ENCODE measurements at places on chromosomes 2 and 18.

- DNase-seq: no peak
These were observed 253.2 kb downstream of the GLI2 start for GRCh38 chr2:120988700-120989511.

DNA sequence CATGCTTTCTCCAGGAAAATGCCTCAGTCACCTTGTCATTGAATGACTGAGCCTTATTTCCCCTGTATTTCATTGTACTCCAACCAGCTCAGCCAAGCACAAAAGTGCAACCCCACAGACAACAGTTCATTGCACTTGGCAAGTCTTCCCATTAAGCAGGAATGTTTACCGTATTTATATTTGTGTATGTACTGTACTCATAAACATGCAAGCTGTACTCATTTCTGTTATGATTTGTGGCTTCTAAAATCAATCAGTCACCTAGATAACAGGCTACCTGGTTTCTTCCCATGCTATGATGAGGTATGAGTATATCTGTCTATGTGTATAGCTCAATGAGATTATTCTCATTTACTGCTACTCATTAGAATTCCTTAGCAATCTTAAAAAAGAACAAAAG is 505.5 kb upstream of the FAM98A start:
- DNase-seq: peak; percentile 40

DNA sequence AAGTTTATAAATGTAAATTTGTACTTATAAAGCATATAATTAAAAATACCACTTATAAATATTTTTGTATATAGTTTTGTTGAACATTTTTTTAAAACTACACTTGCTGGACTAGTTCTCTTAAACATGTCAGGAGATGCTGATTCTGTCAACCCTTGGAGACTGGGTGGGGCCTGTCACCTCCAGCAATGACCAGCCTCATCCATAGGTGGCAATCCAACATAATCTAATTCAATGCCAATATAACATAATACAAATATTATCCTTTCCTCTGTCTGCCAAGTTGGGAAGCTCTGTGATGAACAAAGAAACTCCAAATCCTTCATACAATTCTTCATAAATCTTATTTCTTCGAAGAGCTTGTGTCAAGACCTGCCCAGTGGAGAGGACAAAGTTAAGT is 140.4 kb downstream of the RBMS1 start:
- DNase-seq: no peak

GRCh38 chr2:231677632-231678104 is 30.7 kb upstream of the PTMA start:
- DNase-seq: peak; percentile 75

DNA sequence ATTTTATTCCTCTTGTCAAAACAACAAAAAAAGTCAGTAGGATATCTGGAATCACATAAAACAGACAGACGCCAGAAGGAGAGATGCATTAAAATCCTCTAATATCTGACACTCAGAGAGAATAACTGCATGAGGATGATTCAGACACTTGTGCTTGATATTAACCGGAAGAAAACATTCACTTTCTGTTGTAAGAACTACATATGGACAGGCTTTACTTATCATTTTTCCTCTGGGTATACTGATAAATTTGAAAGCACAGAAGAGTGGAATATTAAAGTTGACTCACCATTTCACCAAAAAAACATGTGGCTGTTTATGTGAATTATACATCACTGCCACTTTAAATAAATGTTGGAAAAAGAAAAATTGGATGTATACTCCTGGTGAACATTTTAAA is 589.1 kb upstream of the CDH2 start:
- peak; percentile 6 for DNase-seq

DNA sequence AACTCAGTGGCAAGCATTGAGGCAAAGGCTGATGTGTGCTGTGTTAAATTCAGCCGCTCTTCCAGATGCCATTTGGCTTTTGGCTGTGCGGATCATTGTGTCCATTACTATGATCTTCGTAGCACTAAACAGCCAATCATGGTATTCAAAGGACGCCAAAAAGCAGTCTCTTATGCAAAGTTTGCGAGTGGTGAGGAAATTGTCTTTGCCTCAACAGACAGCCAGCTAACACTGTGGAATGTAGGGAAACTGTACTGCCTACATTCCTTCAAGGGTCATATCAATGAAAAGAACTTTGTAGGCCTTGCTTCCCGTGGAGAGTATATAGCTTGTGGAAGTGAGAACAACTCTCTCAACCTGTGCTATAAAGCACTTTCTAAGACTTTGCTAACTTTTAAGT is 195.5 kb upstream of the RAB12 start:
- no peak for DNase-seq

DNA sequence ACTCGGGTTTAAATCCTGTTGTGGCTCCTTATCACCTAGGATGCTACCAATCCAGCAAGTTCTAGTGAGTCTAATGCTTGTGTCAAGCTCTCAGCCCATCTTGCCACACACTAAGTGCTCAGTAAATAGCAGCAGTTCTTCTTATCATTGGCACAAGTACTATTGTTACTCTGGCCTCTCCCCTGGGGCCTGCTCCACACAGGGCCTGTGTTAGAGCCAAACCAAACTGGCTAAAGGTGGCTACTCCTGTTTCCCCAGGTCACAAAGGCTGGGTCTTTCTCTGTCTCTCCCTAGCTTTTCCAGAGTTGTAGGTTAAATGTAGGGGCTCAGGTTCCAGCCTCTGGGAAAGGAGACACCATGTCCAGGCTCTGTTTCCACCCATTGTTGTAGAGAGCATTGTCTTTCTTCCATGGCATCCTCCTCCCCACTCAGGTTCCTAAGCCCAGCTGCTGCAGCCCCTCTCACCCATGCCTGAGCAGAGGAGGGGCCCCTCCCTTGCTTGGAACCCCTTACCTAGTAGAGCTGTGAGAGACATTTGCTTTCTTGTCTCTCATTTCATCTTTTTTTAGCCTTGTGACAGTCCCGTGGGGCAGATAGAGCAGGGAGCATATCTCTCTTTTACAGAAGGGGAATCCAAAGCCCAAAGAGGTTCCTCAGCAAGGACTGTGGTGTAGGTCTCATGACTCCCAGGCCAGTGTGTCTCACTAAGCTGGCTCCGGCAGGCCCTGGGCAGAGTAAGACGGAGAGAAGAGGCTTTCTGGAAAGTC is 56.4 kb upstream of the OTOF start:
- no peak for DNase-seq

- DNase-seq: no peak
These were observed 57.7 kb downstream of the HAUS1 start for GRCh38 chr18:46161703-46162396.

DNA sequence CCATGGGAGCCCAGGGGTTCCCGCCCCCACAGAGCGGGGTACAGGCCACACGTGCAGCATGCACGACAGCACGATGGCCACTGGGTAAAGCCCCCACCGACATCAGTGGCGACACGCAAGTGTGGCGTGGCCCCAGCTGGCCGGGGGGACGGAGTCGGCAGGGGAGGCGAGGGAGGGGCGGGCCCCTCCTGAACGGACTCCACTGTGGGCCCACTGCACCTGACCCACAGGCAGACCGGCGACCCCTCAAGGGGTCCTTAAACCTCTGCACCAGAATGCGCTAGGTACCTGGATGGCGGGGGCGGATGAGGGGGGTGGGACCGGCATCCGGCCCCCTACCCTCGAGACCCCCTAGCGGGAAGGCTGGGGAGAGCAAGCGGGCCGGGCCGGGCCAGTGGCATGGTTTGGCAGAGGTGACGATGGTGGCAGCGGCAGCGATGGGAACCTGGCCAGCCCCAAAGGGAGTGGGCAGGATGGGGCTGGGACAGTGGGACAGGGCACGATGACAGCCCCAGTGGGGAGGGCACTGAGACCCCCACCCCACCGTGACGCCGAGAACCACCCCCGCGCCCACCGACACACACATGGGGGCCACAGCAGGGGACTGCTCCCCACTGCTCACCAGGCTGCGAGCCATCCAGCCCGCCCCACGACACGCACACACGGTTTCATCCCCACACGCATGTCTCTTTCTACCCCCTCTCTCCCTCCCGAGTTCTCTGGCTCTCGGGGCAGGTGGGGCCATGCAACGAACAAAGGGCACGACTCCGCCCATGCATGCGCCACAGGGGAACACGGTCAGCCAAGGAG is 91.9 kb upstream of the ANKRD30BL start:
- no peak for DNase-seq

DNA sequence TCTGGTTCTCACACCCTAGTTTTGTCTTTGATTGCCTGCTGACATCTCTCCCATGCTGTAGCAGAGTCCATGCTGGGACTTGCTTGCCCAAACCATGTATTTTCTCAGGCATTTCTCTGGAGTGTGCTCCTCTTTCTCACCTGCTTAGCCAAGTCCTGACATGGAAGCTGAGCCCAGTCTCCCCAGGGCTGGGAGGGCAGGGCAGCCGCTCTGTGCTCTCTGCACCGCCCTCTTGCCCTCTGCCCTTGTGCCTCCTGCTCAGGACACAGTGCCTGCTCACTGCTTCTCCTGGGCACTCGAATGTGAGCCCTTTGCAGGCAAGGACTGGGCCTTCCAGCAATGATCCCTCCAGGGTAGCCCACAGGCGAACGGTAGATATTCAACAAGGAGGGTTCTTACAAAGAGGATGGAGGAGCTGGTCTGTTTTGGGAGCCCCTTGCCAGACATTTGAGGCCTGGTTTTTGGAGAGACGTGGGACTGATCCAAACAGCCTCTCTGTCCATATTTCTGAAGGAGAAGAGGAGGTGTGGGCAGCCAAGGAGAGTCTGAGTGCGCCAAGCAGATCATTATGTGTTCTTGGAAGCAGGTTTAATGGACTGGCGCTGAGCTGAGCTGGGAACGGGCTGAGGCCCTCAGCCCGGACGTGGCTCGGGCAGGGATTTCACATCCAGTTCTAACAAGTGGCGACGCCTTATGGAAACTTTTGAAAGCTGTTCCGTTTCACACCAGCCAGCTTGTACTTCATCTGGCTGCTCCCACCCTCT is 4.0 kb downstream of the SLC14A2 start:
- no peak for DNase-seq

GRCh38 chr2:65326276-65326675 is 98.6 kb downstream of the ACTR2 start:
- DNase-seq: no peak

DNA sequence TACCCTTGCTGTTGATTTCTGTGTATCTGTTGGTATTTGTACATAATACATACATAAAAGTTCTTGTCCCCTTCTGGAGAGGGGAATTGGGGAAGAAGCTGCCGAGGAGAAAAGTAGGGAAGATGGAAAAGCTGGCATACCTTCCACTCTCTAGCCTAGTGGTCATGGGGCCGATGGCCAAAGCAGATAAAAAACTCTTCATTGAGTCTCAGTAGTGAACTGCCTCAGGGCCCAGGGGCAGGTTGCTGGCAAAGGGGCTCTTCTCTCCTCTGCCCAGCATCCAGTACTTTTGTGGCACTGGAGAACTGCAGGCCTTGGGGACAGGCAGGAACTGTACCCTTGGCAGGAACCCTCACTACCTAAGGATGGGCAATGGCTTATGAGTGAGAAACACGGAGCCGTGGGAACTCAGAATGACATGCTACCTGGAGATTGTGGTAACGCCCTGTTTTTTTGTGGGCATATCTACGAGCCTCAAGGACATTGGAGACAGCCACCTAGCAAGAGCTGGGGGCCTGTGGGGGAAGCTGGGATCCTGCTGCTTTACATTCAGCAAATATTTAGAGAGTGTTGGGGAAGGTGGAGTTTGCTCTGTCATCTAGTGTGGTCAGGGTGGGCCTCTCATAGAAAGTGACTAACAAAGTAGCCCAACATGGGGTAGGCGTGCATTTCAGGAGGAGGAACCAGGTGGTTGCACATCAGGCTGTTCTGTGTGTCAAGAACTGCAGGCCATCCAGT is 22.6 kb upstream of the ITGB6 start:
- DNase-seq: no peak

GRCh38 chr2:217903859-217904613 is 98.8 kb downstream of the TNS1 start:
- DNase-seq: peak; percentile 48

GRCh38 chr2:15092181-15092580 is 459.7 kb downstream of the LRATD1 start:
- peak; percentile 73 for DNase-seq

GRCh38 chr18:69717586-69717985 is 230.1 kb downstream of the CD226 start:
- DNase-seq: no peak

DNA sequence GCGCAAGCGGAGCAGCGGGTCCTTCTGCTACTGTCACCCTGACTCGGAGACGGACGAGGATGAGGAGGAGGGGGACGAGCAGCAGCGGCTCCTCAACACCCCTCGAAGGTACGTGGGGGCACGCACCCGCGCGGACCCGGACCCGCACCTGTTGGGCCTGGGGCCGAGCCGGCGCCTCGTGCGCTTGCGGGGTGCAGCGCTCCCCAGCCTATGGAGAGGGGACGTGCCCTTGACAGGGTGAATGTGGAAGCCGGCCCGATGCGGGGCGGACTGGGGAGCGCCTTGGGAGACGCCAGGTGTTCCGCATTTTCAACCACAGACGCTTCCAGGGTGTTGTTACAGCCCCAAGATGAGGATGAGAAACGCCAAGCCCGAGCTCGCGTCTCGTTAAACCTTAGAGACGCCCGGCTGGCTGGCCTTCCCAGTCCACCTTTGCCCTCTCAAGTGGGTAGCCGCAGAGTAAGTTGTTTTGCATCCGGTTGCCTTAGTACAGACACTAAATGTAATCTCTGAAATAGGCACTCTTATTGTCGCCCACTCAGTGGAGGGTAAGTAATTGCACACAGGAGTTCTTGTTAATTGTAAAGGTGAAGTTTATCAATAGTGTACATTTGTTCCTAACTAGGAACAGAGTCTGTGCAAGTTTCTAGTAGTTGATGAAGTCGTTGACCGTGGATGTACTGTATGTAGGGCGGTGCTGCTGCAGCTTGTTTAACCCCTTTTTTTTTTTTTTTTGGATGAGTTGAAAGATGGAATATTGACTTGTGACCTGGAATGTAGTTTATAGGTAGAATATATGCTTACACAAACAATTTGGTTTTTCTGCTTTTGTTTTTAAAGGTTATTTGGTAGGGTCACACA is 815 bp downstream of the GMCL1 start:
- DNase-seq: no peak

DNA sequence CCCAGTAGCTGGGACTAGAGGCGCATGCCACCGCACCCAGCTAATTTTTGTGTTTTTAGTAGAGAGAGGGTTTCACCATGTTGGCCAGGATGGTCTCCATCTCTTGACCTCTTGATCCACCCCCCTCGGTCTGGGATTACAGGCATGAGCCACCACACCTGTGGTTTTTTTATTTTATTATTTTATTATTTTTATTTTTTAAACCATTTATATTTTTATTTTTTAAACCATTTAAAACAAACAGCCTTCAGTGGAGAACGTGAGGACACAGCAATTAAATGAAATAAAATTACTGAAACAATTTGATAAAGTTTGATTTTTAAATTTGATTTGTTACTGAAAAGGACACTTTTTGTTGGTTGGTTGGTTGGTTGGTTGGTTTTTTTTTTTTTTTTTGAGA is 181.0 kb downstream of the AGAP1 start:
- no peak for DNase-seq

DNA sequence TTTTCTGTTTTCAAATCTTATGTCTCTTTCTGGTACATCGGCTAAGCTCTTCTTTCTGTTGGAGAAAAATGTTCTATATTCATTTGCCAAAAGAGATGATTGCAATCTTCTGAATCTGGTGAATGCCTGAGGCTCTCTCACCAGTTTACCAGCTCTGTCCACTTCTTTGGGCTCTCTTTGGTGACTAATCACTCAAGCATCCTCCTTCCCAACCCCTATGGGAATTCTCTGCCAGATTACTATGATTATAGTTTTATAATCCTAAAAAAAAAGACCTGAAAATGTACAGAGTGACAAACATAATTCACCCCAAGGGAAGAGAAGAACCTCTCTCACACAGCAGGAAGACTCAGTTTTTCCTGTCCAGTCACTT is 187.3 kb downstream of the CAMKMT start:
- peak; percentile 93 for DNase-seq

GRCh38 chr2:113977660-113978523 is 88.0 kb downstream of the ACTR3 start:
- no peak for DNase-seq

Data from fibroblast of skin of right quadriceps (primary cell).